ENCODE measurements at places on chromosomes 16 and 17.

- DNase-seq: no peak
Measured at GRCh38 chr16:83116274-83116892, 489.6 kb downstream of the CDH13 start.

- no peak for DNase-seq
Measured at GRCh38 chr17:3529817-3530741, 27.5 kb downstream of the TRPV3 start.

DNA sequence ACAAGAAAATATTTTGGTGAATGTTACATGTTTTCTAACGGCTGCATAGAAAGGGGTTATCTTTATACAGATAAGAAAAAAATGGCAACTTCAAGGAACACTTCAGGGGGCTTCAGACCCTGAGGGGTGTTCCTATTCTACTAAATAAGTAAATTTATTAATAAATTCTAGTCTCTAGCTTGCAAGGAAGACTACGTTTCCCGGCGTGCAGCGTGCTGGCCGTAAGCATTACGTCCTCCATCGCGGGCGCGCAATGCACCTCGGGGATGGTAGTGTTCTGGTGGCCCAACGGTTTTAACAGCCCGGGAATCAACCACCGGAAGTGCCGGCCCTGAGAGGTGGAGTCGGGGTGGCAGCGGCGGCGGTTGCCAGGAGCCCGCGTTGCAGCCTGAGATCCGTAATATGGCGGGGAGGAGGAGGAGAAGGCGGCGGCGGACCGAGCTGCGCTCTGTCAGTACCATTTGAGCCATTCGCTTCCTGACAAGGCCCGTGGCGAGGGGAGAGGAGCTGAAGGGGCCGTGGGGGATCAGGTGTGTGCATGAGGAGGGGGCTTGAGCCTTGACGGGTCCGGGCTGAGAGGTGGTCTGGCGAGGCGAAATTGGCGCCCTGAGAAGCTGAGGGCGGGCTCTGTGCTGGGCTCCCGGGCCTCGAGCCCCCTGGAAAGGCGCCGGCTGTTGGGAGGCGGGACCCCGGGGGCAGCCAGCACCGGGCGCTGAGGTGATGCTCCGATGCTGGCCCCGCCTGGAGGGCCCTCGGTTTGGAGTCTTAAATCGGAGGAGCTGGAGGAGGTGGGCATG lies at the start of gene CCP110:
Gene CCP110 (plus strand): TSS at position 384 of the 797 bp plus-strand sequence. CDS start 3,940 bp downstream, outside the sequence.
- peak; percentile 92 for DNase-seq

DNA sequence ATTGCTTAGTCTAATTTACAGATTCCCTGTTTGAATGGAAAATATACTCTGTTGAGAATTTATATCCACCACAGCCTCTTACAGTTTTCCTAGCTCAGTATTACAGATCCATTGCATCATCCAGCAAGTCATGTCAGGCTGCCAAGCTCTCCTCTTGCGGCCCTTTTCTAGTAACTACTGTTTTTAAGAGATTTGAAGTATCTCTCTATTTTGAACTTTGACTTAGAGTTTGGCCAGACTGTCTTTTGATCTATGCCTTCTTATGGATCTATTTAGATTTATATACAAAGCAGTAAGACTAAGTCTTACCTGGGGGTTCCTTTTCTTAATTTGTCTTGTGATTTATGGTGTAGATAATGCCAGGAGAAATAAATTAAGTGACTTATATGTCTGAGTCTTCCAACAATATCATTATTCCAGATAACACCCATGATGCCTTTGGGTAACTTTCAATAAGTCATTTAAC lies 53.1 kb upstream of the ABCC11 start:
- no peak for DNase-seq

DNA sequence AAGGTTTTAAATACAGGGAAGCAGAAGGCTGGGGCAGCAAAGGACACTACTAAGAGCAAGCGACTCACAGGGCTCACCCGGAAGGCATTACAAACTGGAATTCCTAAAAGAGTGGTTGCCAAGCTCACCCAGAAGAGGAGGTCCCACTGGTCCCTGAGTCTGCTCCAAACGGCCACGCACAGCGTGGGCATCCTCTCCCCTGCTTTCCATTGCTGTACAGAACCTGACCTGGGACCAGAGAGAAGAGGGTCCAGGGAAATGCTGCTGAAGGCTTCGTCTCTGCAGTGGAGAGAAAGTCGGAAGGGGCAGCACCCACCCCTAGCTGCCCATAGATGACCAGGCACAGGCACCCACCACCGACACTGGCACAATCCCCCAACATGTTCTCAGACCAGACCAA lies 67.2 kb downstream of the ADCY9 start:
- no peak for DNase-seq

- DNase-seq: no peak
Measured at GRCh38 chr17:75933808-75934207, 7.0 kb downstream of the FBF1 start.

DNA sequence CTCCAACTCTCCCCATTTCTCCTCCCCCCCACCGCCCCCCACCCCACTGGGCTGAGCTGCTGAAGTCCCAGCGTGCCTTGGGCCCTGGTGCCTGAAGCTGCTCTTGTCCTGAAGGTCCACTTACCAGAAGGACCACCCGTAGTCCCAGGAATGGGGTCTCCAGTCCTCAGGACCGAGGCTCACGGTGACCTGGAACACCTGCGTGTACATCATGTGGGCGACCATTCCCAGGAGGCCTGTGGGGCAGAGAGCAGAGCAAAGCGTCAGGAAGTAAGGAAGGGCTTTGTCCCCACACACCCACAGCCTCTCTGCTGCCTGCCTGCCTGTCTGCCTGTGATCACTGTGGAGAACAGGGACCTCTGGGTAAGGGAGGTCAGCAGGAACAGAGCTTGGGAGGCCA lies 218.7 kb downstream of the GSG1L start:
- DNase-seq: no peak

DNA sequence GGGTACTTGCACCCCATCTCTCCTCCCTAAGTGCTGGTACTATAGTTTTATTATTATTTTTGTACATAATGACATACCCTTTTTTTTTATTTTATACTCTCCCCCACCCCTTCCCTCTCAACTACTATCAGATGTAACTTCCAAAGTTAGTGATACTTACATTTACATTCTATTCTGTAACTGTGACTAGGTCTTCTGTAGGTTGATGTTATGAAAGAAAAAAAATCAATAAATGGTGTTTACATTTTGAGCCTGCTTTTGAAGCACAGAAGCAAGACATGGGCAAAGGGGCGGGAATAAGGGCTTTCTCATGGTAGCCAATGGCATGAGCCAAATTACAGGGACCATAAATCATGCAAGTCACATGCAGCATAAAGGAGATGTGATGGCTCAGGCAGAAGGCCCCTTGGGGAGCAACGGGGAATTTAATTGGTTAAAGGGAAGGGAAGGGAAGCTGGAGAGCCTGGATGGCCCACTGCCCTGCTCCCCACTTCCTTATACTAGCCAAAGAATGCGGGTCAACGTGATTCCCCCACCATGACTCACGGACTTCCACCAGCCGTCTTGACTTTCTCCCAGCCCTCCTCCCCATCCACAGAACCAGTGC lies 2.4 kb upstream of the ACSF2 start:
- DNase-seq: no peak

DNA sequence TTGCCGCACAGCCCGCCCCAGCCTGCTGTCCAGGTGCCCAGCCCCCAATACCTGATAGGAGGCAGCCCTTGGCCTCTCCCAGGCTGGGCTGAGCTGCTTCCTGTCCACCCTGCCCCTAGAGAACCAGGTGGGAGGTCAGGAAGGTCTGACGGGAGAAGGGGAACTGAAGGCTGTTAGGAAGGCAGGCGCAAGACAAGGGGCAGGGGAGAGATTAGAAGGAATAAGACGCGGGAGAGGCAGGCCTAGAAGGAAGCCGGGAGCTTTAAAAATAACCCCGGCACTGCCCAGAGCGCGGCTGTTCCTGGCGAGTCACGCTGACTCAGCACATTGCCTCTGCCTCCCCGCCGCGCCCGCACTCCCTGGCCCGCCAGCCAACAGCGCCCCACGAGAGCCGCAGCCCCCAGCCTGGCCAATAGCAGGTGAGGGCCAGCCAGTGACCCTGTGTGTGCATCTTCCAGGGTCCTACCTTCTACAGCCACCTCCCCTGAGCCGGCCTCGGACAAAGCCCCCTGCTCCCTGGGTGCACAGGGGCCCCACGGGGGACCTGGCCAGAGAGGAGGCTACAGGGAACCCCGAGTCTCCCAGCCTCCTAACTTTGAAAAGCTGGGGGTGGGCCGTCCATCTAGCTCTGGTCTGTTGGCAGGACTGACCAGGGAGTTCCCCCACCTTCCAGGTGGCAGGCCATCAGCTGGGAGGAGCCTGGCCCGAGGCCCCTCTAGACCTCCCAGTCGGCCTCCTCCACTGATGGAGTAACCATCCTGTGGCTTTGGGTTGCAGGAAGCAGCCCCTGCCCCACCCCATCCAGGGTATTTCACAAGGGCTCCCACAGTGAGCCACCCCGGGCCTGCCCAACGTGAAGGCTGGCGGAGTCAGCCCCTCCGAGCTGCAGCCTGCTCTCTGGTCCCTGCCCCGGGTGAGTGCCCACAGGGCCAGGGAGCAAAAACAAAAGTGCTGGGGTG lies 4.0 kb downstream of the MAFG start:
- DNase-seq: no peak

DNA sequence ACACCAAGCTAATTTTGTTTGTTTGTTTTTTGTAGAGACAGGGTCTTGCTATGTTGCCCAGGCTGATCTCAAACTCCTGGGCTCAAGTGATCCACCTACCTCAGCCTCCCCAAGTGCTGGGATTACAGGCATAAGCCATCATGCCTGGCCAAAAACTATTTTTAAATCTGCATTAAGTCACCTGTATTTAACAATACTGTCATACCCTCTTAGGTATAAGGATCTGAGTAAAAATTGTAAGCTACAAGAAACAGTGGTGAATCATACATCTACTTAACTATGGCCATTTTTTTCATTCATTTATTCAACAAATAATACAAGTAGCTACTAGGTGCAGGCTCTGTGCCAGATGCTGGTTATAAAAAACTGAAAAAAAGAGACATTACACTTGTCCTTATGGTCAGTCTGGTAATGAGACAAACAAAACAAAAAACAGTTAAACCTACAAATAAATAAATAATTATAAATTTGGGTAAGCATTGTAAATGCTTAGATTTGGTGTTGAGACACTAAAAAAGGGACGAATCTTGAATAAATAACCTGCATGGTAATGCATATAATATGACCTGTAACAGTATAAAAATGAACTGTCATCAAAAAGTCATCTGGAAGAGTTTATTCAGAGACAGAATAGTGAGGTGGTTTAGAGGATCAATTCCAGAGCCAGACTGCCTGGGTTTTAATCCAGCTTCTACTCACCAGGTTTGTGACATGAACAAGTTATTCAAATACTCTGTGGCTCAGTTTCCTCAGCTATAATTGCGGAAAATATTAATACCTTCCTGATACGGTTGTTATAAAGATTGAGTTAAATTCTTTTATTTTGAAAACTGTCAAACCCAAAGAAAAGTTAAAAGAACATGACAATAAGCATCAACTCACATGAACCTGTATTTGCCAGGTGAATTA lies 26.8 kb downstream of the BRIP1 start:
- DNase-seq: no peak

- DNase-seq: no peak
Measured at GRCh38 chr16:56337131-56337857, 88.1 kb downstream of the AMFR start.

DNA sequence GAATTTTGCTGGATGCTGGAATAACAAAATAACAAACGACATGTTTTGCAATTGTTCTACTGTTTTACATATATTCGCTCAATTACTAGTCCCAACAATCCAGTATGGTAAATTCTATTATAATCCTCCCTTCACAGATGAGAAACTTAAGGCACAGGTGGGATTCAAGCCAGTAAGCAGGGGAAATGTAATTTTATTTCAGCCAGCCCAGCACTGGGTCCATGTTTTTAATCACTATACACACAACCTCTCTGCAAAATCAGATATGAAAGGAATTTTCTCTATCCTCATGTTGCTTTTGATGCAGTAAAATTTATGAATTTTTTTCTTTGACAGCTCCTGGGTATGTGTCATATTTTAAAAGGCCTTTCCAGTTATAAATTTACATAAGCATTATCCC lies 4.4 kb downstream of the KRTAP4-5 start:
- no peak for DNase-seq

GRCh38 chr17:54608634-54609155 lies 292.0 kb upstream of the TOM1L1 start:
- DNase-seq: no peak

GRCh38 chr17:58875261-58875660 lies 119.6 kb downstream of the PPM1E start:
- no peak for DNase-seq

DNA sequence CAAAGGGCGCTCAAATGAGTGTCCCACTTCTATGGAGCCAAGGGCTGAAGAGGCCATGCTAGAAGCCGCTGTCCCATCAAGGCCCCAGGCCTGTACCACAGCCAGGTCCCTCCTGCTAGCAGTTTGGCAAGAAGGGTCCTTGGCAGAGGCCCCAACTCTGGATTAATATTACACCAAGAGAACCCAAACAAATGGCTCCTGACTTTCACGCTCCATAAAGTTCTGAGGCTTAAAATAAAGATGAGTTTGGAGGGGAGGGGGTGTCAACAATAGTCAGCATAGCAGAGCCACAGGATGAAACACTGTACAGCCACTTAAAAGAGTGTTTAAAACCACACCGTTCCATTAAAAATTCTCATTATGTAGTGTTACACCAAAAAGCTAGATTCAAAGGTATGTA lies 30.5 kb downstream of the CUEDC1 start:
- DNase-seq: no peak

DNA sequence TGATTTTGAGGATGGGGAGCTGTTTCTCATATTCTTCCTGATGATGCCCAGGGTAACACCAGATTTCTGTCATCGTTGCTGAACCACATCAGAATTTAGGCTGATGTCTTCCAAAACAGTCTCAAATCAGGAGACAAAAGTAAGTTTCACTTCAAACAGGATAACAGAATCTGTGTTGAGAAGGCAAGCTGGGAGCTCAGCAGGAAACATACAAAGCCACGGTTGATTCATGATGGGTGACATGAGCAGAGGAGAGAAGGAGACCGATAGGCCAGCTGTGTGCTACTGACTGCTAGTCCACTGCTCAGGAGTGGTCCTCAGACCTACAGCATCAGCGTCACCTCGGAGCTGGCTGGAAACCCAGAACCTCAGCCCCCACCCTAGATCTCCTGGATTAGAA lies 62.9 kb upstream of the RCVRN start:
- DNase-seq: no peak

DNA sequence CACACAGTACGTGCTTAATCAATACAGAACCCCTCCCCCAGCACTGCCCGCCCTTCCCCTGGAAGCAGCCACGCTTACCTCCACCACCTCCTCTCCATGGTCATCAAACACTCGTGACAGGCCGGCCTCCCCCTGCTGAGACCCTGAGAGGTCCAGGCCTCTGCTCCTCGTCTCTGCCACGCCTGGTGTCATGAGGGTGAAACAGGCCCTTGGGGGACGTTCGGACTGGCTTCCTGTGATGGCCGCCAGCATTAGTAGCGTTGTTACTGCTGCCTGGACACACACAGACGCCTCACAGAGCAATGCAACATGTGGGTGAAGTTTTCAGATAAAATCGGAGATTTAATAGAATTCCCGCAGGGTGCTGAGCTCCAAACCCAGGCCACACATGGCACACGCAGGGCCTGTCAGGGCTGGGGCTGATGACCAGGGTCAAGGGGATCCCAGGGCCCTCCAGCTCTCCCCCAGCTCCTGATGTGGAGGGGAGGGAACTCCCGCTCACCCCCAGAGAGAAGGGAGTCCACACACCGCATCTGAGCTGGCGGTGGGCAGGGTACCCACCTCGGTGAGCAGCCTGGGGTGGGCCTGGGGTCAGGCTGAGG lies 15.9 kb upstream of the SLC38A10 start:
- DNase-seq: no peak

- no peak for DNase-seq
Measured at GRCh38 chr16:52741351-52741750, 194.4 kb upstream of the TOX3 start.

- no peak for DNase-seq
Measured at GRCh38 chr17:7019367-7019766, 3.5 kb upstream of the BCL6B start.
